CD14-positive monocyte (primary cell): ENCODE measurements at places on chromosomes 7 and 10.

GRCh38 chr7:8413600-8413999 is 19.8 kb upstream of the NXPH1 start:
- DNase-seq, result no peak

- DNase-seq, result no peak
Measured at GRCh38 chr7:142642316-142642715, 107.0 kb upstream of the PRSS1 start.

- DNase-seq, result no peak
Measured at GRCh38 chr7:135914346-135914745, 62.8 kb downstream of the MTPN start.

DNA sequence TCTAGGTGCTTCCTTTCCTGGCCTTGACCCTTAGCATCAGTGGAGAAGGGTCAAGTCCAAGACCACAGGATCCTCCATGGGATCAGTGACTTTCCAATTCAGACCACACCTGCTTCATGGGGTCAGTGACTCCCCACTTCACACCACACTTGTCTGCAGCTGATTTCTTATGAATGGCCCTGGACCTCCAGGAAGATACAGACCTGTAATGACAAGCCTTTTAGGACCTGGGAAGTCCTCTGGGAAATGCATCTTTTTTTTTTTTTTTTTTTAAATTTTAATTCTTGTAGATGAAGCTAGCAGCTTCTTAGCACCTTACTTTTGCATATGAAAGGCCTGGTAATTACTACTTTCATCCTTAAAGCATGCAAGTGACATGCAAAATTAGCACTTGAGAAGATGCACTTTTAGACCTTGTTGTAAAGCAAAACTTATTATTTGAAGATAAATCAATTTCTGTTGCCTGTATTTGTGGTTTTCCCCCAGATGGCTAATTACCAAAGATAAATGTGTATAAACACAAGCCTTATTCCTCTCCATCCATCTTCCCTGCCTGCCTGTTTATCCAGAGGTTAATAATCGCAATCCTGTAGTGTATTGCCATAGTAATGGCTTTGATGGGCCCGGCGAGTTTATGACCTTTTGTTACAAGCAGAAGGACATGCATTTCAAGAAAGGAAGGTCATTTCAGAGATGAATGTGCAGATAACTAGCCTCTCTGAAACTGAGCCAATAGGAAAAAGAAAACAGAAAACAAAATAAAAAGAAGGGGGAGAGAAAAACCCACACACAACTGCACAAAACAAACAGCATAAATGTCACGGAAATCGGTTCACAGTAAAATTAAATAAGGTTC is 1018.7 kb downstream of the TYW1 start:
- DNase-seq, result no peak

DNA sequence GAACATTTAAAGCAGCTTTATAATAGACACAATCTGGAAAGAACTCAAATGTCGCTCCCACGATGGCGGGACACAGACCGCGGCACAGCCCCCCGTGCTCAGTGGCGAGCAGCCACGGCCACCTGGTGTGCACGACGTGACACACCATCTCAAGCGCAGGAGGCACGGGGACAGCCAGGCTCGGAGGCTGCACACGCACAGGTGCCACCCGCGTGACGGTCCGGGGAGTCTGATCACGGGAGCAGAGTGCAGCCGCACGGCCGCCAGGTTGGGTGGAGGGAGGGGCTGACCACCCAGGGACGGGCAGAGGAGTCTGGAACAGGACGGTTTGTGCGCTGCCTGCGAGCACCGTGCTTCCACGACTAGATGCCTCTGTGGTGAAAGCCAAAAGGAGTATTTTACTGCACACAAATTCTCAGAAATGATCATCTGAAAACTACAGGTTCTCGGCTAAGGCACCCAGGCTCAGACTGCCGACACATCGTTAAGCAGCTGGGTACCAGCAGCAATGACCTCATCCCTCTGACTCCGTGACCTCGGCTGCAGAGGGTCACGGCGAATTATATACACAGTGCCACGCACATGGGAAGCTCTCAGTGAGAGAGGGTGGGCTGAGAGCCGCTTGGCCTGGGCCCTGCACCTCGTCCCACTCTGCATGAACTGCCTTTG is 7.5 kb upstream of the GPER1 start:
- no peak for DNase-seq

- no peak for DNase-seq
Measured at GRCh38 chr10:34906067-34906965, 91.2 kb upstream of the PARD3 start.

DNA sequence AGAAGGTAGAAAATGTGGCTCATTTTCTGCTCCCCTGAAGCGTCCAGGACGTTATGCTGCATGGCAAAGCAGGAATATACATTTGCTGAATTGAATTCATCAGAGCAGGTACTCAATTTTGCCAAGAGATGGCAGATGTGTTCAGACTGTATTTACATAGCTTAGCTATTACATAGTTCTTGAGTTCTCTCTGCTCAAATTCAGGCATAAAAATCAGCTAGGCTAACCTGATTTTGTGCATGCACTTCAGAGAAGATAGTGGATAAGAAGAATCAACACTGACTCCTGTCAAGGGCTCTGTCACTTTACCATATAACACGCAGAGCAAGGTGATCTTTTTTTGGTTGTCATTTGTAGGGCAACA is 209.2 kb upstream of the FAM3C start:
- DNase-seq, result no peak

- DNase-seq, result no peak
Measured at GRCh38 chr10:122707535-122707934, 7.9 kb upstream of the C10orf120 start.

DNA sequence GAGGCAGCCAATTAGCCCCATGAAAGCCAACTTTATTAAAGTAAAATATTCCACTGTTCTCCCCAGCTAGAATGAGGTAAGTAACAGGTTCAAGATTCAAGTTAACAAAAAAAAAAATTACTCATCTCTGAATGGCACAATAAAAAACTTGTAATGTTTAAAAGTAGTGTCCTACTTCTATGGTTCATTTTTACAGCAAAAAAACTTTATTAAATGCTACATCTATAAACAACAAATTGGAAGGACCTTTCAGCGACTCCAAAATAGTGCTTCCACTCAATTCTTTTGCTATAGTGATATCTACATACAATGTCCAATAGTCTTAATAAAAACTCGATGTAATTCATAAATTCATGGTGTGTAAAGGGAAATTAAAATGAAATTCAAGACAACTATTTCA is 59.2 kb downstream of the EZH2 start:
- no peak for DNase-seq

DNA sequence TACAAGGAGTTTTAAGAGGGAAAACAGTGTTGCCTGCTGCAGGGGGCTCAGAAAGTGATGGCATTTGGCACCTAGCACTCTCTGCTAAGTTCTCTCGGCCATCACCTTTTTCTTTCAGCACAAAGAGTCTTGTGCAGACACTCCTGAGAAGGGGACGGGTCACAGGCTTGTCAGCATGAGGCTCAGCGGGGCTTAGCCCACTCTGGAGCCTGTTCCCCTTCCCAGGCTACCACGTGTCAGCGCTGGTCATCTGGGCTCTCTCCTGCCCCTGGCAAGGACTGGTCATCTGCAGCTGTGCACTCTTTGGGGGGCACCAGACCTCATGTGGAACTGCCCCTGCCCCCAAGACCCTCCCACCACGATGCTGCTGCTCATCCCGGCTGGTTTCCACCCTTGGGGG is 152.1 kb upstream of the MKI67 start:
- DNase-seq, result no peak

DNA sequence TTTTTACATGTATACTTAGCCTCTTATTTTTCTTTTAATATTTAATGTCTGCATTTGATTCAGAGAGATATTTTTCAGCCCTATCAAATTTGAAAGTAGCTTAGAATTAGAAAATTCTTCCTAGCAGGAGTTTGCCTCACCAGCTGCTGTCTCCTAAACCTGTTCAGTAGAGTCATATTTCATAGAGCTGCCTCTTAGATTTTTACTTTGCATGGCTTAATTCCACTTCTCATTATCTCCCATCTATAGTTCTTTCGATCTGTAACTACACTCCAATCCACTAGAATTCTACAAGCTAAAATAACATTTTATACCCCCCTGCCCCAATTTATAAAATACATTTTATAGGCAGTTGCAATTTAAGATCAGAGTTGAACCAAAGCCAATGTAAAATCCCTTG is 227.0 kb downstream of the ANK3 start:
- no peak for DNase-seq
